ENCODE measurements at places on chromosomes 2 and 18.

DNA sequence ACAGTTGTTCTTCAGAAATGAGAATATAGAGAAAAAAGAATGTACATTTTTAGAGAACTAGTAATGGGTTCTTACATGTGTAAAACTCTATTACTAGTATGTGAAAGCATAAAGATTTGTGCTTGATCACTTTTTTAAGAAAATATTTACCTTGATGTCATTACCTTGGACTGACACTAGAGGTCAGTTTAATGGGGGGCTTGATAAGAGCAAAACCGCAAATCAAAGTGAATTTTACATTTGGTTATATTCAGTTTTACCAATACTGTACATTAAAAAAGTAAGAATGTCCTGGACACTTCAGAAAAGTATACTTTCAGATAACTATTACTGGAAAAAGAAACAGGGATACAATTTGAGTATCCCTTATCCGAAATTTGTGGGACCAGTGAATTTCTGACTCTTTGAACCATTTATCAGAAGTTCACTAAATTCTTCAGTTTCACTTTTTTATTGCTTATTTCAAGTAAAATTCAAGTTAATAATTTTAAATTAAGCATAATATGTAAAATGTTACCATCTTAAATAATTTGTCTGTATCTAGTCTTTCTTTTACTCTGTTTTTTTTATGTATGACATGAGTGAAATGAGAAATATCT is 1149.5 kb downstream of the DSC3 start:
- DNase-seq, result peak; percentile 7

GRCh38 chr2:5984946-5985345 is 292.8 kb downstream of the SOX11 start:
- no peak for DNase-seq

GRCh38 chr18:79197531-79197930 is 128.3 kb downstream of the ATP9B start:
- DNase-seq, result no peak

DNA sequence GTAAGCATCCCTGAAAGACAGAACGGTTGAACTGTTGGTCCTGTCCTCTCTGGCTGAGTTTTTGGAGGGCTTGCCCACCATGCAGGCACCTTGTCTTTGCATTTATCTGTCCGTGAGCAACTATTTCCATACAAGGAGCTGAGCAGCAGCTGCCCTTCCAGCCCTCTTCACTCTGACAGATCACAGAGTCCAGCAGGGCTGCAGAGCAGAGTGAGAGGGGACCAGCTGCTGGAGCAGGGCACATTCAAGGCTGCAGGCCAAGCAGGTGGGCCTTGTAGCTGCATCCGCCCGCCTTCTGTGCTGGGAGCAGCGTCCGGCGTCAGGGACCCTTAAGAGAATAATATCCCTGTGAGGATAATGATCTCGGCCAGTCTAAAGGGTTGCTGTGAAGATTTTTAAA is 9.5 kb downstream of the SMYD1 start:
- no peak for DNase-seq

DNA sequence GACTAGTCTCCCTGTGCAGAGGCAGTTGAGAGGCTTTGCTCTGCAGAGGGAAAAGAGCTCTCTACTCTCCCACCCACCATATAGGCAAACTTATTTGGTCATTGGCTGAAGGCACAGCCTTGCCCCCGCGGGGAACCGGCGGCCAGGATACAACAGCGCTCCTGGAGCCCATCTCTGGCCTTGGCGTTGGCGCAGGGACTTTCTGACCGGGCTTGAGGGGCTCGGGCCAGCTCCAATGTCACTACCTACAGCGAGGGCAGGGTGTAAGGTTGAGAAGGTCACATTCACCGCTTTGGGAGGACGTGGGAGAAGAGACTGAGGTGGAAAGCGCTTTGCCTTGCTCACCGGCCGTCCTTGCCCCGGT is 2.2 kb downstream of the ONECUT2 start:
- no peak for DNase-seq

- no peak for DNase-seq
Observed at GRCh38 chr2:237995036-237995435, 28.2 kb downstream of the UBE2F start.

DNA sequence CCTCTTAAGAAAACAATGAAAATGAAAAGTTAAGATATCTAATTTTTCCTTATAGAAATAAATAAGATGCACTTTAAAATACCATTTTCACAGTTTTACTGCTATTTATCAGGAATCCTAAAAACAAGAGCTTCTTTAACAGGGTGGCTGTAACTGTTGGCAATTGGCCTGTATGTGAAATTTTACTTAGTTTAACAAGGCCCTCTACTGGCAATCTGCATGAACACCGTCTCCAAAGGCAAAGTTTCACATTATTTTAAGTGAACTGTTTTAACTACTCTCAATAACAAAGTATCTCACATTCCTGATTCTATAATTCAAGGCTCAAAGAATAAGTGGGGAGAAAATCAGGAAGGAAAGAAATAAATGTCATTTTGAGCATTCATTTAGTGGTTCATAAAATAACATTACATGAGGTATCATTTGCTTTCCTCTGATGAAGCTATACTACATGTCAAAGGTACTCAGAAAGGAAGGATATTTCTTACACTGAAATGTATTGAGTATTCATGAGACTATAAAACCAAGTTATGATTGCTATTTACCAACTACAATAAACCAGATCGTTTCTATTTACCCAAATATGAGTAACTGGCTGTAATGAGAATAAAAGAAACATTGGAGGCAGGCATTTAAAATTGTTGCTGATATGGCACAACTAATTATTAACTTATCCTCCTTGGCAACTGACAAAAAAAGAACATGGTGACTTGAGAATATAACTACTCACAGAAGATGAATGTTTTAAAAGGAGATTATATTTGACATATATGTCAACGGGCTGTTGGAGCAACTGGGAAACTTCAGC is 7.0 kb downstream of the NCKAP5 start:
- peak; percentile 79 for DNase-seq

DNA sequence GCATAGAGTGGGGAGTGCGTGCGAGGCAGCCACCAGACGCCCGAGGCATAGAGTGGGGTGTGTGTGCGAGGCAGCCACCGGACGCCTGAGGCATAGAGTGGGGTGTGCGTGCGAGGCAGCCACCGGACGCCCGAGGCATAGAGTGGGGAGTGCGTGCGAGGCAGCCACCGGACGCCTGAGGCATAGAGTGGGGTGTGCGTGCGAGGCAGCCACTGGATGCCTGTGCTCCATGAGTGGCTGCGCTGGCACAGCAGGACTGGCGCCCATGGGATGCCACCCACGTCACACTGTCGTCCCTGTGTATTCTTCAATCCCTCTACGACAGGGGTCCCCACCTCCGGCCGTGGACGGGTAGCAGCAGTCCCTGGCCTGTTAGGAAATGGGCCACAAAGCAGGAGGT is 221.9 kb downstream of the HDAC4 start:
- DNase-seq, result no peak

GRCh38 chr18:47313901-47314300 is 62.4 kb upstream of the SKOR2 start:
- peak; percentile 1 for DNase-seq

- DNase-seq, result no peak
Observed at GRCh38 chr2:1804865-1805264, 60.5 kb upstream of the PXDN start.

- no peak for DNase-seq
Observed at GRCh38 chr2:176392249-176392648, 123.0 kb downstream of the MTX2 start.

DNA sequence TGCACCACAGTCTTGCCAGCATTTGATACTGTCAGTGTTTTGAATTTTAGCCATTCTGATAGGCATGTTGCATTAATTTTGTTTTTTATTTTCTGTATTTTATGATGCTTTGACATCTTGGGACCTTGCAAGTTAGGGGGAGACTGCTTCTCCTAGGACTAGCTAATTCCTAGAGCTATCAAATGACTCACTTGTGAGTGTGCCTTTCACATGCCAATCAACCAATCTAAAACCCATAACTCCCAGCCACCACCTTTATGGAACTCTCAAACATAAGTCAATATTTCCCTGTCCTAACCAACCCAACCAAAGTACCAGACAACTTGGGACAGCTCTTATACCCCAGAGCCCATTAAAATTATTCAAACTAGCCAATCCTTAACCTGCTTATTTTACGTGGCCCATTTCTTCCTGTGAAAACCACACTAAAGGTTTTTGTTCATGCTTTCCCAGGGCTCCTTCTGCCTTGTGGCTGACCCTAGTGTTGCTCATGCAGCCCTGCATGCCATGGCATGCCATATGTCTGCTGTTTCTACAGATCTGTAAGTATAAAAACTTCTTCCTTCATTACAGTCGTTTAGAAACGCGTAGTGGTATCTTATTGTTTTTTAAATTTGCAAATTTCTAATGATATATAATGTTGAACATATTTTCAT is 230.1 kb downstream of the GPD2 start:
- no peak for DNase-seq

DNA sequence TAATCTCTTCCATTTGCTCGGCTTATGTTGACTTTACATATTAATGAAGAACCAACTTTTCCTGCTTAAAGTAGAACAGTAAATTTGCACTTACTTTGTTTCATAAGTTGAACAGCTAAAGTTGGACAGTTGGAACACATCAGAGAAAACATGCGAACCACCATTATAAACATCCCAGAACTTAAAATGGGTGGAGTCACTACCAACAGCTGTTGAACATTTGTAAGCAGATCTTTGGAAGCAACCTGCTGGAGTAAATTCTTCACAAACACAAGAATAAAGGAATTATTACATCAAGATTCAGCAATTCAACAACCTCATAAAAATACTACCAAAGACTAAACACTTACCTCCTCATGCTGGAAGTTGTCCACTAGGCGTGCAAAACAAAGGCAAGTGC is 96.4 kb upstream of the DNER start:
- no peak for DNase-seq

DNA sequence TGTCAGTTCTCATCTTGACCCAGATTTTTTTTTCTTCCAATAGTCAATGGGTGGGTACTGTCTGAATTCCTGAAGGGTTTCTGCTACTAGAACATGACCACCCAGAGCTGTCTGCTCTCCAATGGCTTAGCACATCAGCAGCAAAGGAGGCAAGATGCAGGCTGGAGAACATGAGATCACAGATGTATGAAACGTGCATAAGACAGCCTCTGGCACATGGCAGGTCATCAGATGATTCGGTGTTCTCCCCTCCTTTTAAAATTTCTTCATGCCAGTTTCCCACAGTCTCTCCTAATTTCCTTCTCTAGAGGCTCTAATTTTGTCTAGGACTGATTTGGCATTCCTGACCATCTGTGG is 359.3 kb upstream of the TNP1 start:
- no peak for DNase-seq

DNA sequence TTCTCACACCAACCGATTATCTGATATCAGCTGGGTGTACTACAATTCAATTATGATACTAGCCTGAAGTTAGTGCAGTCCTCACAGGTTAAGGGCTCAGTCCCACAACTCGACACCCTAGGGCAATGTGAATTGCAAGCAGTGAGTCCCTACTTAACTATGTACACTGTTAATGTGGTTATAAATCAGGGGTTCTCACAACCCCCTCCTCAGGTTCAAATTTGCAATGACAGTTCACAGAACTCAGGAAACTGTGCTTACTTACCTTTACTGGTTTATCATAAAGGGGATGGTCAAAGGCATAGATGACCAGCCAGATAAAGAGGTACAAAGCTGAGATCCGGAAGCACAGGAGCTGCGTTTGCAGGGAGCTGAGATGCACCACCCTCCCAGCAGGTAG is 1379.1 kb upstream of the CDH2 start:
- no peak for DNase-seq

- DNase-seq, result peak; percentile 4
Observed at GRCh38 chr2:134333646-134334189, 79.8 kb downstream of the MGAT5 start.

- peak; percentile 65 for DNase-seq
Observed at GRCh38 chr18:35231052-35231451, 9.8 kb upstream of the ZNF397 start.

DNA sequence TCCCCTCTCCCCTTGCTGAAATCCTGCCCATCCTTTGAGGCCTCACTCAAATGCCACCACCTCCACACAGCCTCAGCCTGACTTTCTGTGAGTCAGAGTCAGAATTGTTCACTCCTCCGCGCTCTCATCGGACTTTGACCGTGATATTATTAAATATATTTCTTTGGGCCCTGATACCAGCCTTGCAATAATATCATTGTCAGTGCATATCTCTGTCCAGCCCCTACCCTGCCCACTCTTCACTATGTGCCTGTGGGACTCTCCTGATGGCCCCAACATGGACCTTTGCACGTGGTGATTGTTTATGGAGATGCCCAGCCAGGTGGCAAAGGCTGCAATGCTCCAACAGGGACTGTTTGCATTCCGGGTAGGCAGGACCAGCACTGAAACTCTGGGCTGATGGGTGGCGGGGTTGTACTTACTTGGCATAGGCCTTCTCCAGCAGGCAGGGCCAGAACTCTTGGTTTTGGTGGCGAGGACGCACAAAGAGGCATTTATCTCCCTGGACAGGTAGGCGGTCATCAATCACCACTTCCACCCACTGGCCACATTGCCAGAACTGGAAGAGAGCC is 37.3 kb downstream of the CAPN13 start:
- DNase-seq, result no peak

GRCh38 chr18:12463191-12463590 is 55.5 kb downstream of the PRELID3A start:
- no peak for DNase-seq

DNA sequence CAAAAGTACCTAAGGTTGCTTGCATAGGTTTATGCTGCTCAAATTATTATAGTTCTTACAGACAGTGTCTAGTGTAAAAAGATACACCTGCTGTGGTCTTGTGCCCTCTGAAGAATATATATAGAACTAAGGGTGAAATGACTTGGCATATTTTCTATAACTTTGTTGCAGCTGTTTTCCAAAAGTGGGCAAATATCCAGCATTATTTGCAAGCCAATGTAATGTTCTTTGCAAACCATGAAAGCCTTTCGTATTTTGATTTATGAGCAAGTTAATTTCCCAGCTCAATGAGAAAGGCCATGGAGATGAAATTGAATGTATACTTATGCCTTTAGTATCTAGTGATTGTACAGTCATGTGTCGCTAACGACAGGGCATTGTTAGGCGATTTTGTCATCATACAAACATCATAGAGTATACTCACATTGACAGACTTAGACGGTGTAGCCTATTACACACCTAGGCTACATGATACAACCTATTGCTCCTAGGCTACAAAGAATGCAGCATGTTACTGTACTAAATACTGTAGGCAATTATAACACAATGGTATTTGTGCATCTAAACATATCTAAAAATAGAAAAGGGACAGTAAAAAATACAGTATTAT is 116.3 kb downstream of the PLCL1 start:
- no peak for DNase-seq

DNA sequence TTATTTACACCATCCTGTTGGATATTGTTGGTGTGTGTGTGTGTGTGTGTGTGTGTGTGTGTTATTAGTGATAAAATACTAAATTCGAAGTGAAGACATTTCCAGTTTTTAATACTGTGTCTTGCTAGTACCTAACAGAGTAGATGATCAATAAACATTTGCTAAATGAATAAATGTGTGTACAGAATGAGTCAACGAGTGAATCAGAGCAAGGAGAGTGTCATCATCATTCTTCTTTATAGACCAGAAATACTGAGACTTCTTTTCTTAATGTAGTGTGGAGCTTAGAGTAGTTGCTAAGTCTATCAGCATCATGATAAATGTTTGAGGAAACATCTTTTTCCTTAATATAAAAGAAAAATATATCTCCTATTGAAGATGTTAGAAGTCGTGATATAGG is 169.7 kb upstream of the SATB2 start:
- no peak for DNase-seq
